ENCODE measurements at places on chromosomes 5 and 9. TPM values are rescaled to one million over a fixed set of nuclear protein-coding genes. Genes with fewer than 3 reads are reported as not detected.

GRCh38 chr5:156623381-156624040 is 226.6 kb upstream of the PPP1R2B start:
- no peak for DNase-seq

DNA sequence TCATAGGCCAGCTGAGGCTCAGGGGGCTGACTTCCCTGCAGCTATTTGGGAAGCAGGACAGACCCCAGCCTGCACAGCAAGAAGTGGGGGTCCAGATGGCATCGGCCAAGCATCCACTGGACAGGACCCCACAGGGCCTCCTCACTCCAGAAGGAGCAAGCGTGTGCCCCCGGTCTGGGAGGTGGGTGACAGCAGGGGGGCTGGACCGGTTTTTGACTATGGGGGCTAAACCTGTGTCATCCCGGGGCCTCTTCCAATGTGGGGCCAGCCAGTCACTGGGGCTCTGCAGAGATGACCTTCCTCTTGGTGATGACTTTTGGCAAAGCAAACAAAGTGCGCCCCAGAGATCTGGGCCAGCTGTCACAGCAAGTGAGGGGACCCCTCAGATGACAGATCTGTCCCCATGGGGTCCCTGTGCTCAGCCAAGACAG is 163.9 kb downstream of the OLFM1 start:
- DNase-seq = no peak

- DNase-seq = no peak
These were observed 5.6 kb downstream of the GBA2 start for GRCh38 chr9:35743452-35743851.

Gene MFAP3
- polyA plus RNA-seq = 23.2 TPM

GRCh38 chr5:38569180-38569579 is 12.7 kb upstream of the LIFR start:
- DNase-seq = no peak

GRCh38 chr5:22596404-22596970 is 256.7 kb downstream of the CDH12 start:
- no peak for DNase-seq

- peak; percentile 22 for DNase-seq
These were observed 79.2 kb downstream of the ISOC1 start for GRCh38 chr5:129173771-129174170.

- DNase-seq = peak; percentile 55
These were observed 163.9 kb downstream of the CEMIP2 start for GRCh38 chr9:71604197-71605063.

- no peak for DNase-seq
These were observed at the start of gene PPP2R2B for GRCh38 chr5:146878476-146879172. TSS of gene PPP2R2B (minus strand) at chr5:146878757.

Gene TAF11L10
- polyA plus RNA-seq = not detected

Gene GABRA6
- not detected for polyA plus RNA-seq

Gene ZCCHC10
- 27.1 TPM for polyA plus RNA-seq

DNA sequence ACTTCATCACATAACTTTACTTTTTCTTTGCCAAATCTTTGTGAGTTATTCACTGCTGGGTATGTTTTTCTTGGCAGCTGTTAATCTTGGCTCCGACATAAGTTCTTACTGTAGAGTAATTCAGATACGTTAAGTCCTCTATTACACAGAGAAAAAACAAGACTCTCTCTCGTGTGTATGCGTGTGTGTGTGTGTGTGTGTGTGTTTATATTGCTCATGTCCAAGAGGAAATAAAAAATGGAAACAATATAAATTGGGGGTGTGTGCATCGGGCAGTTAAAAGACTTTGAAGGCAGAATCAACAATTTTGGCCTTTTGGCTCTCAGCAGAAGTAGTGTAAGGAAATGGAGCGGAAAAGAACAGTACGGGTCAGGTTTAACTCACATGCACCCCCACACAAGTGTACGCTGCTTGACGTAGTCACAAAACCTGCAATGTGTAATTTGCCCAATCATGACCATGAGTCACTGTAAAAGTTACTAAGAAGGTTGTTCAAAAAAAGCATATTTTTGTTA is 67.2 kb upstream of the IFNE start:
- DNase-seq = no peak

Measured in muscle of arm (tissue), 14 donors.